T-helper 22 cell (primary cell): ENCODE measurements at places on chromosomes 5 and 9.

GRCh38 chr5:137621306-137621705 lies 114.6 kb downstream of the KLHL3 start:
- no peak for DNase-seq

DNA sequence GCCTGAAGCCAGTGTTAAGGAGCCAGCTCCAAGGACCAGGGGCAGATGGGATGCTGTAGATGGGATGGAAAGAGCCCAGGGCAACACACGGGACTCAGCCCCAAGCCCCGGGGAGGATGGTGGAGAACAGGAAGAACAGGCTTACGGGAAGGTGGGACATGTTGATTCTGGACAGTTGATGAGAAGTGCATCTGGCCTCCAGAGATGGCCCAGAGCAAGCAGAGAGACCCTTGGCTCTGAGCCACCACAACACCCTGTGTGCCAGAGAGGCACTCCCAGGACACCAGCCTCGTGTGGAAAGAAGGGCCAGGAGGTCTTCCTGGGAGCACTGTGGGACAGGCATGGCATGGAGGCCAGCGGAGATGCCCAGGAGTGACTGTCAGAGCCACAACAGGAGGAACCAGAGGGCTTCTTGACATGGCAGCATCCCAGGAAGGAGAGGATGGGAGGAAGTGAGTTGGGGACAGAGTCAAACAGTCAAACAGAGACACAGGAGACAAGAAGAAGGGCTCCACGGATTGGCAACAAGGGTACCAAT lies 156.3 kb upstream of the MVB12B start:
- DNase-seq = no peak

GRCh38 chr9:133854765-133855164 lies 116.6 kb upstream of the SARDH start:
- DNase-seq = no peak

GRCh38 chr5:73822278-73822988 lies 196.4 kb downstream of the ARHGEF28 start:
- DNase-seq = no peak

GRCh38 chr5:43231977-43232376 lies 40.0 kb downstream of the NIM1K start:
- DNase-seq = no peak

GRCh38 chr9:118959366-118959765 lies 409.9 kb downstream of the BRINP1 start:
- no peak for DNase-seq

- DNase-seq = no peak
Observed at GRCh38 chr5:181255836-181256578, 4.9 kb downstream of the TRIM52 start.

GRCh38 chr9:31605164-31605563 lies 779.3 kb upstream of the ACO1 start:
- no peak for DNase-seq

DNA sequence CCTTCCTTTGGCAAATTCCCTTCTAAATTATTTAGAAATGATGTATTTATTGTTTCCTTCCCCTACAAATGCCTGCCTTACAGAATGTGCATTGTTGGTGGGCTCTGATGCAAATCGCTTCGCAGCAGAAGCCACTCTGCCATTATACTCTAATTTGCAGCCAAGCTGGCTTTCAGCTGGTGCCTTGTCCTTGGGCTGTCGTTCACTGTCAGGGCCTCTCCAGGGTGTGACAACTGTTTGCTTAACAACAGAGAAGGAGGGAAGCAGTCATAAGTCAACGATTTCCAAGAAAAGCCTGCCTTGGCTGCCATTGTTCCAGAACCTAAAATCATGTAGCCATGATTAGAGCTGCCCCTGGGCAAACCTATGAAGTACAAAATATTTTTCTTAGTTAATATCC lies 260.1 kb upstream of the RGMB start:
- no peak for DNase-seq

DNA sequence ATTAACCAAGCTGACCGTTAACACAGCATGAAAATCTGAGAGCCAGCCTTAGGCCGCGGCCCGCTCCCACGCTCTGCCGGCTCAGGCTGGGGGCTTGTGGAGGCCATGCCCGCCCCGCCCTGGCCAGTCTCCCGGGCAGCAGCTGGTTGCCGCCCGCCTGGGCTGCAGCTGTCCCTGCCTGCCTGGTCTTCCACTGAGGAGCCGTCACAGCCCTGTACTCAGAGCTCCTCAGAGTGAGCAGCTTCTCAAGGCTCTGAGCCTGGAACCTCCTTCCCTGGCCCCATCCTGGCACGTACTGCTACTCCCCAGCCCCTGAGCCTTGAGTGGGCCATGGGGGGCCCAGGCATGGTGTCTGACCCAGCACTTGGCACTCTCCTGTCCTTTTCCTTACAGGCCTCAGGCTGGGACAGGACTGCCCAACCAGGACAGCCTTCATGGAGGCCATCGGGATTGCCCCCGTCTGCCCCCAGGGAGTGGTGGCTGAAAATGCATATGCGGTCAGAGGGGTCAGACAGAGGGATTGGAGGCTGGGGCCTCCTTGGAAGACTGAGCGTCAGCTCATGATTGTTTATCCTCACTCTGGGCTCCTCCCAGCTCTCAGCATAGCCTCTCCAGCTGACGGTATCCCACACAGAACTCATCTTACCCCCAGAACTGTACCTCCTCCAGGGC lies 11.9 kb downstream of the FGFR4 start:
- DNase-seq = no peak

- no peak for DNase-seq
Observed at GRCh38 chr5:139147483-139148087, 50.6 kb downstream of the SIL1 start.

GRCh38 chr9:119907056-119907455 lies 537.8 kb upstream of the BRINP1 start:
- DNase-seq = no peak

- DNase-seq = no peak
Observed at GRCh38 chr5:62208218-62208852, 97.7 kb upstream of the KIF2A start.

- no peak for DNase-seq
Observed at GRCh38 chr9:36126016-36126730, 10.4 kb upstream of the GLIPR2 start.

DNA sequence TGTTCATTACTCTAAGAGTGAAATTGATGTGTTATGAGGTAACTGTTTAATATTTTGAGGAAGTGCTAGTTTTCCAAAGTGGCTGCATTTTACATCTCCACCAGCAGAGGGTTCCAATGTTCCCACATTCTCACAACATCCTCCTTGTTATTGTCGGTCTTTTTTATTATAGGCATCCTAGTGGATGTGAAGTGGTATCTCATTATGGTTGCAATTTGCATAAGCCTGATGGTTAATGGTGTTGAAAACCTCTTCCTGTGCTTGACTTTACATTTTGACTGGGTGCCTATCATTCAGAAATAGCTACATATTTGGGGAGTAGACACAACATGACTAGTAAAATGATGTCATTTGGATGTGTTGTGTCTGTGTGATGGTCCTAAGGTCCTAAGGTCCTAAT lies 143.6 kb downstream of the MRPS30 start:
- DNase-seq = no peak

- DNase-seq = no peak
Observed at GRCh38 chr5:159469496-159470372, 139.4 kb upstream of the IL12B start.

- DNase-seq = no peak
Observed at GRCh38 chr9:87580941-87581438, 83.3 kb downstream of the DAPK1 start.

- no peak for DNase-seq
Observed at GRCh38 chr5:172800088-172800551, 29.1 kb upstream of the DUSP1 start.

- DNase-seq = no peak
Observed at GRCh38 chr5:35135239-35135700, 87.5 kb upstream of the AGXT2 start.

- no peak for DNase-seq
Observed at GRCh38 chr9:80651044-80651443, 1038.3 kb downstream of the TLE1 start.

DNA sequence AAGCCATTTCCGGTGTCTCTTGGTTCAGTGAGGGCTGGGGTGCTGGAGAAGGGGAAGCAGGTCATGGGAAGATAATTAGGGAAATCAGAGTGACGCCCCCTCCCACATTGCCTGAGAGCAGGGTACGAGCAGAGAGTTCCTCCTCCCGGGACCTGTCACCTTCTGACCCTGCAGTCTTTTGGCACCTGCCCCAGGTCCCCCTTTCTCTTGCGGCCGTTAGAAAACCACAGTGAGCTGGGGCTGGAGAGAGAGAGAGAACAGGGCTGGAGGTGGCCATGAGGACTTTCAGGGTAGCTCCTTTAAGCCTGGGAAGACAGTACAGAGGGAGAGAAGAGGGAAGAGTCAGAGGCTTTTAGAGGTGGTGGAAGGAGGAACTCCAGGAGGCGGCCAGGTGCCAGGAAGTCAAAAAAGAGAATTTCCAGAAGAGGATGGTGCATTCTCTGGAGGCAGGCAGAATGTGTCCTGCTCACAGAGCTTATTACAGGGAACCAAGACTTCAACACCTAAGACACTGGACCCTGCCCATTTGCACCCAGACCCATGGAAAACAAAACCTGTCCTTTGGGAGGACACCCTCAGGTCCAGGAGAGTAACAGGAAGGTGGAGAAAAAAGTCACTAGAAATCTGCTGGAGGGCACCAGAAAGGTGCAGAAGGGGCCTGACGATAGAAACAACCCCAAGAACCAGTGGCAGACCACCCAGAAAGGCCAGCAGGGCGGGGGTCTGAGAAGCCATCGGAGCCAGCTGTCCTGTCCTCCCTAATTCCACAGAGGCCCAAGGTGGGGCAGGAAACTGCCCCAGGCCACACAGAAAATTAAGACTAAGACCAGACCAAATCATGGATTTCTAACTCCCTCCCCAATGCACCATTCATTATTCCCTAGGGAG lies 6.5 kb upstream of the ACSL6 start:
- DNase-seq = no peak

GRCh38 chr5:129858131-129858675 lies 46.1 kb upstream of the CHSY3 start:
- DNase-seq = no peak
